ENCODE measurements at places on chromosomes 1 and 21.
A peak's percentile ranks its signal among the peaks of the same experiment; 100 is the strongest.

- DNase-seq, result no peak
Measured at GRCh38 chr1:224789311-224789710, 140.2 kb upstream of the DNAH14 start.

DNA sequence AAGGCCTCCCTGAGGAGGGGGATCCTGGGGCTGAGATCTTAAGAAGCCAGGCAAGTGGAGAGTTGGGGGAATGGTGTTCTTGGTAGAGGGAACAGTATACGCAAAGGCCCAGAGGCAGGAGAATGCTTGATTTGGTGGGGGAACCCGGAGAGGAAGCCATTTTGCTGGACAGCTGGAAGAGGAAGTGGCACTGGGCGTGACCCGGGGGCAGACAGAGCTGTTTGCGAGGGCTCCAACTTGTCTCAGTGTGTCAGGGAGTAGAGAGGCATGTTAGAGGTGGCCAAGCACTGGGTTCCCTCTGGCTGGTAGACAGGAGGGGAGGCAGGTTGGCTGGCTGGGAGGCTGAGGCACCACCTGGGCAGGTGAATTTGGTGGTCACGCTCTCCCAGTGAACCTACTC lies 96.3 kb upstream of the ACTL8 start:
- DNase-seq, result no peak

DNA sequence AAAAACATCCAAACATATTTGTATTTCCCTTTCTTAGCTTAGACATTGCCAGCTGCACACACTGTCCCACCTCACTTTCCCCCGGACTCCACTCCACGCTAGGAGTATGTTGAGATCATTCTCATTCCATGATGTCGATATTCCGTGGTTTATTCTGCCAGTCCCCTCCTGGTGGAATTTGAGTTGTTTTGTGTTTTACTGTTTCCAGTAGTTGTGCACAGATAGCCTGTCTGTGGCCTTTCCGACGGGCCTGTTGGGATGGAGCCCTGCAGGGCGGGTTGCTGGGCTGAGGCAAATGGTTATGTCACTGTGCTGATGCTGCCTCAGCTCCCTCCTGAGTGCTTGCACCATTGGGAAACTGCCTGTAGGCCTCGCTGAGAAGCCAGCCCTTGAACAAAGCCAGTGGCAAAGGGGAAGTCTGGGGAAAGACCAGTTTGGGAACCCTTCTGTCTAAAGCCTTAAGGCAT lies 12.8 kb downstream of the TRAPPC10 start:
- DNase-seq, result peak; percentile 68

DNA sequence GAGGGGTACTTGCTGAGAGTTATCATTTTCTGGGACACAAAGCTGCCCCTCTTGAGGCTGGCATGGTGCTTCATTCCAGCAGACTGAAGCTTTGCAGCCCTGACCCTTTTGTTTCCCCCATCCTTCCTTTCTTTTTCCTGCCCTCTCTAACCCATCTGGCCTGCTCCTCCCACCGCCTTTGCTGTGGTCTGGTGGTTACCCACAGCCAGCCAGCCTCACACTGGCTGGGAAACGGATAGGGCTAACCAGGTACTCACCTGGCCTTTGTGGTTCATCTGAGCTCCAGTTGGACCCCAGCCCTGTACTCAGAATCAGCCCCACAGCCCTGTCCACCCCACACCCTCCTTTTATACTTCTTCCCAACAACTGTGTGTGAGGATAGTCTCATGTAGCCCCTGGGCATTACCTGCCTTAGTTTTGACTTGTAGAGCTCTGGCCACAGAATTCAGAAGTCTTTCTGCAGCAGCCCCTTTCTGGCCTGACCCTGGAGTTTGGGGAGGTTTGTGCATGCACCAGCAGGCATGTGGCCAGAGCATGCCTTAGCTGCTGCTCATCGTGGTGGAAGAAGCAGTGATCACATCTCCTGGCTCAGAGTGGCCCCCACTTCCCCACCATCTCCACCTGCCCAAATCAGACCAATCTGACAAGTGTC lies 138.0 kb downstream of the TRABD2B start:
- DNase-seq, result no peak

GRCh38 chr1:10755970-10756521 lies 40.4 kb downstream of the CASZ1 start:
- DNase-seq, result no peak

DNA sequence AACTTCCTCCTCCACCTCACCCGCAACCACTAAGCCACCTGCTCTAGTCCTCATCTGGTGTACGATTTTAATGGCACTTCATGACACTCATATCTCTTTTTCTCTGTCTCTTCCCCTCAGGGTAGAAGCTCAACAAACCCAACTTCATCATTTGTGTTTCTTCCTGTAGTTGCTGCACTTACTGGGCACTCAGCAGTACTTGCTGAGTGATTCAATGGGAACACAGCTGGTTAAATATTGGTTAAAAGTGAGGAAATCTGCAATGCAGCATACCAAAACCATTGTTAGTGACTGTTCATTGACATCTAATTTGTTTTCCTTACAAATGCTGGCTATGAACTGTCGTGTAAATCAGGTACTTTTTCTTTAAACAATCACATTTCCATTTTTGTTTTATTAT lies 541.1 kb upstream of the PRMT6 start:
- no peak for DNase-seq

DNA sequence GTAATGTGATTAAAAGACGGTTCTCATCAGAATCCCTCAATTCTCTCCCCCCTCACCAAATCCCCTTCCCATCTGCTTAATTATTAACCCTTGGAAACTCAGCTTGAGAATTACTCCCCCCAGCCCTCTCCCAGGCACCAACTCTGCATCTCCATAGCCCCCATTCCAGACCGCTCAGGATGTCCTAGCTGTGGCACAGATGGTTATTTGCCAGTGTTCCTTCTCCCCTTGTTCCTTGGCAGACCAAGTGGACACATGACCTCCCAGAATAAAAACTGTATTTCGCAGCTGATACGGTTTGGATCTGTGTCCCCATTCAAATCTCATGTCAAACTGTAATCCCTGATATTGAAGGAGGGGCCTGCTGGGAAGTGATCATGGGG lies 14.6 kb downstream of the HENMT1 start:
- no peak for DNase-seq

DNA sequence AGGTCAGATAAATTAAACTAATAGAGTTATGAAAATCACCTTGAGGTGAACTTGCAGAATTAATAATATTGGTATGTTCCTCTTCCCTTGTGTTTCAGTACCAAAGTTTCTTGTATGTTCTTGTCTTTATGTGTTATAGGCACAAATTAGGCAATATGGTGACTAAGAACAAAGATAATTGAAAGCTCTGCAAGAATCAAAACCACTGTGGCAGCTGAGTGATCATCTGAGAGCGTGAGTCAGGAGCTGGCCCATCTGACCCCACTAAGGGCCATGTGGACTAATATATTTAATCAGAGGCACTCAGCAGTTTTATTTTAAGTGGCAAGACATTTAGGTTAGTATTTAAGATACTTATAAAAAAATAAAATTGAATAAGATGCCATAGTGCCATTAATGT lies 12.8 kb upstream of the CASQ2 start:
- DNase-seq, result no peak

DNA sequence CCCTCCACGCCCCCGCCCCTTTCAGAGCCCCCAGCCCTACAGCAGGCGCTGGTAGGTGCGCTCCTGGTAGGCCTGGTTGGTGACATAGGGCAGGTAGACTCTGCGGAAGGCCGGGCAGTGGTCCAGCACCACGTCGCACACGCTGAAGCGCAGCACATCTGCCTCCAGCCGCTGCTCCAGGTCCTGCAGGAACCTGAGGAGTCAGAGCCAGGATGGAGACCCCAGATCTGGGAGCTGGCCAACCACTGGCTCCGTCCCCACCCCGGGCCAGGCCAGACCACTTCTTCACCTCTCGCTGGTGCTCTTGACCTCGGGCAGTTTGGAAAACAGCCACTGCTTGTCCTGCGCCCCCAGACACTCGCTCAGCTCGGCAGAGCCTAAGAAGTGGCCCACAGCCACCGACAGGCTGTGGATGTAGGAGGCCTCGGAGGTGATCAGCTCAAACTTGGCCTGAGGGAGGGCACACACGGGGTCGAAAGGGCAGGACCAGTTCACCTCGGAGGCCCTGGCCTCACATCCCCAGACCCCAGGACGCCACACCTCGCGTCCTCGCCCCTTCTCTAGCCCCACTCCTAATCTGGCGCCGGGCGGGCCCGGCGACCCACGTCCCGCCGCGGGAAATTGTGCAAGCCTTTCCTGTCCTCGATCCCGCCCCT lies 6.4 kb downstream of the ARHGEF19 start:
- no peak for DNase-seq

GRCh38 chr21:44348861-44349260 lies 4.6 kb upstream of the TRPM2 start:
- no peak for DNase-seq

- no peak for DNase-seq
Measured at GRCh38 chr1:21669258-21670058, at the start of gene RAP1GAP. Gene RAP1GAP, minus strand, starts transcription at chr1:21669357. Its CDS starts 49,325 bp downstream, at chr1:21620032.

GRCh38 chr1:42618866-42619265 lies 39.4 kb upstream of the PPIH start:
- no peak for DNase-seq

DNA sequence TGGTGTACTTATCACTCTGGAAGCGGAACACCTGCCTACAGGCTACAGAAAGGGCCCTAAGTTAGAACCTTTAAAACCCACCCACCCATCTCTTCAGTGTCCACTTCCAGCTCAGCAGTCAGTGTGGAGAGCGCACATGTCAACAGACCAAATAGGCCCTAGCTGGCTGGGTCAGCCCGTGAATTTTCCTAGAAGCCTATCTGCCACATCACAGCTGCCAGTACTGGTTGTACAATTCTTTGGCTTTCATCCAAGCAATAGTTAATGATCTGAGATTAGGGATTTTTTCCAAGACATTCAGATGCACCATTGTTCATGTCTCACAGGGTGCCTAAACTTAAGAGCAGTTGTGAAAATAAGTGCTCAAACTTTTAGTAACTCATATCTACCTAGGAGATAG lies 197.1 kb downstream of the KCNK2 start:
- DNase-seq, result no peak

DNA sequence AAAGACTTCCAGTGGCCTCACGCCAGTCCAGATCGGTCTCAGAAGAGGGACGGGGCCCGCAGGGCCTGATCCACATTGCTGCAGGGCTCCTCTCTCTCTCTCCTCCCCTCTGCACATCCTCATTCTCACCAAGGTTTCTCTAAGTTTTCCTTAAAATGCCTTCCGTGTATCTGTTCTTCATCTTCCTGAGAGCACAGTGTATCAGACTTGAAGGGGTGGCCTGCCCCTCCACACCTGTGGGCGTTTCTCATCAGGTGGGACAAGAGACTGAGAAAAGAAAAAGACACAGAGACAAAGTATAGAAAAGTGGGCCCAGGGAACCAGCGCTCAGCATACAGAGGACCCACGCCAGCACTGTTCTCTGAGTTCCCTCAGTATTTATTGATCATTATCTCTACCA lies 66.4 kb downstream of the PRKAB2 start:
- DNase-seq, result no peak

DNA sequence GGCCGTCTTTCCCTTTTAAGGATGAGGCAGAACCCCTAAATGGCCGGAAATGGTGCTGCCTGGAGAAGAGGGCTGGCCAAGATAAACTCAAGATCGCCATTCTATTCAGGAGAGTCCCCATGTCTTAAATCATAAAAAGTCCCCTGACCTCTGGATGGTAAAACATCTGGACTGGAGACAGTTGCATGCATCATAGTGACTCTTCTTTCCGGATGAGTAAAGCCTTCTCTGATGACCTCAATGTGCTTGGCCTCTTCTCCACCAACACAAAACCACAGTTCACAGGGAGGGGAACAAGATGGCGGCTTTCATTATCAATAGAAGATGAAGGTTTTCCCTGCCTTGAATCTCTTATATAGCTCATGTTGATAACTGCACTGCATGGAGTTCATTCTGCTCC lies 27.5 kb upstream of the H6PD start:
- no peak for DNase-seq

GRCh38 chr21:26171258-26172100 lies 909 bp upstream of the APP start:
- DNase-seq, result no peak

- DNase-seq, result no peak
Measured at GRCh38 chr1:89781494-89782126, 39.2 kb upstream of the LRRC8D start.

DNA sequence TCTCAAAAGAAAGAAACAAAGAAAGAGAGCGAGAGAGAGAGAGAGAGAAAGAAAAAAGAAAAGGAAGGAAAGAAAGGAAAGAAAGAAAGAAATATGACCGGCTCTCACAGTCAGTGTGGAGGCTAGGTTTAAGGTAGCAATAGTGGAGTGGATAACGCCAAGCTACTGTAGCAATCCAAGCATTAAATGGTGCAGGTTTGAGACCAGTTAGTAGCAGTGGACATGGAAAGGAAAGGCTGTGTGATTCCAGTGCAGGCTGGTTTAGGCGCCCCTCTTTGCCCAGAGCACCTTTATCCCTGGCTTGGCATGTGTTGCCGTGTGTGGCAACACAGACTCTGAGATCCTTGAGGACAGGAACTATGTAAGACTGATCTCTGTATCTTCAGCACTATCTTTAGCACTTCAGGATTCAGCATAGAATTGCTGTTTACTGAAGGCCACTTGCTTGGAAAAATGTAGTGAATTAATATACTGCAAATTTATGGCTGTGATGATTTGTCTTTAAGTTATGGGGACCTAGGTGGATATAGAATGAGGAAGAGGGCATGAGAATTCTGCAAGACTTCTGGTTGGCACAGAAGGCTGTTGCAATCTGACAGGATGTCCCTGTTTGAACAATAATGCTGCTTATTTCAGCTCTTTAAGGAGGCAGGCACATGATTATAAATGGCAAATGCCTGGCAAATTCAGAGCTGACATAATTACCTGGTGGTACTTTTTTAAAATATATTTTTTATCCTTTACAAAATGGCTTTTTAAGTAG lies 10.8 kb upstream of the OSBPL9 start:
- no peak for DNase-seq

- peak; percentile 53 for DNase-seq
Measured at GRCh38 chr1:205430696-205431305, 8.9 kb upstream of the LEMD1 start.

All from putamen (tissue), 1 donor.